Hindlimb muscle (tissue), 1 donor: ENCODE measurements at places on chromosomes 6 and 20.

DNA sequence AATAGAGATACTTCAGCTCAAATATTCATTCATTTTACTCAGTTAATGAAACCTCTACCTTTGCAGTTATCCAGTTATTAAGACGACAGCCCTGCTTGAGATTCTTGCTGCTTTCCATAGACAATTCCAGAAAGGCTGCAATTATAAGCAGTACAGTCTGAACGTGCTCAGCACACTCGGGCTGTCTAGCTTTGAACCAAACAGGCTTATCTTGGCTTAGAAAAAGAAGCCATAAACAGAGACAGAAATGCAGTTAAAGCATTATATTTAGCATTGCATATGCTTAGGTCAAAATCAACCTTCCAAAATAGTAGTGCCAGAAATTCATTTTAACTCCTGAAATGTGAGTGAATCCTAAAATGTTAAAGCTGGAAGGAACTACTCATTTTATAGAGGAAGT lies 204.1 kb upstream of the KCNQ5 start:
- no peak for DNase-seq

DNA sequence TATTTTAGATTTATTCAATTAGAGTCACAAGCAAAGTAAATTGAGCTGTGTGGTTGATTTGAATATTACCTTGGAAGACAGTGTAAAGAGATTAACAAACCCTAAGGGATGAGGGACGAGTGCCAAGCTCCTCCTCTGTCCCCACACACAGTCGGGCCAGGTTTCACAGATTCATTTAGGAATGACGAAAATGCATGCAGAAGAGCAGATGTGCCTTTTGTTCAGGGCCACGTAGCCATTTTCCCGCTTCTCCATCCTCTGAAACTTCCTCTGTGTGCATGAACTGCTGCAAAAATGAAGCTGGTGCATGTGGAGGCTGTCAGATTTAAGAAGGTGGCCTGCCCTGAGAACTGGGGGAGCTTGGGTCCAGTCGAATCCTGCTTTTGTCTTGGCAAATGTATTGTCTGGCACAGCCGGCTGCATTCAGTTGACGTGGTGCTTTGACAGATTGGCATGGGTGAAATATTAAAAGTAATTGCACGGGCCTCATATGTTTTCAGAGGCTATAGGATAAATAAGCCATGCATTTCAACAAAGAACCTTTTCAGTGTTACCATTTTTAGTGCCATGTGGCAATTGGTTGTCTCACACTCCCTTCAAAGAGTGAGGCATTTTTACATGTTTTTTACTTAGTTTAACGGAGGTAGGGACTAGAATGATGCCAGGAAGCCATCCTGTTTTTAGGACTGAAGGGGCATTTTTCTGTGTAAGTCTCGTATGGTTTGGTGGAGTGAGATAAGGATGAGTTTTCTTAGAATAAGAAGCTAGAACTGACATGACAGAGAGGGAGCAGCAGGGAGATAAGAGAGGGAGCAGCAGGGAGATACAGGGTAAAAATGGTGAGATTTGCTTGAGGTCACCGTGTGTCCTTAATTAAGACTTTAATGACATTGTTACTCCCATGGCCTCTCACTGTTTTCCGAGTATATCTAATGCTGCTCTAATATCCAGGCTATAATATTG lies 361.1 kb downstream of the NRN1 start:
- no peak for DNase-seq

DNA sequence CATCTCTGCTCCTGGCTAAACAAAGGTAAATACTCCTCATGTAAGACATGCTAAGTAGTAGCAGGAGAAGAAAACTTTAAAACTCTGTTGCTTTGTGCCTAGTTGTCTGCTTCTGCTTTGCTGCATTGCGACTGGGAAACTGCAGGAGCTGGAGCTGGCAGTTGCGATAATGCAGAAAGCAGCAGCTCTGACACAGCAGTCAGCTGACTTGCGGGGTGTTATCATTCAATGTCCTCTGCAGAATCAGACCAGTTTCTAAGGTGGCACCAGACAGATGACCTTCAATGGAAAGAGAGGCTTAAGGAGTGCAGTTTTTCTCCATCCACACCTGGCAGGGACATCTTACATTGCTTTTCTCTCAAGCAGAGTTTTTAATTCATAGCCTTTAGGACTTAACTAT lies 69.9 kb upstream of the SOX4 start:
- DNase-seq, result no peak

GRCh38 chr20:51496964-51497363 lies 45.6 kb downstream of the NFATC2 start:
- DNase-seq, result no peak

- no peak for DNase-seq
Observed at GRCh38 chr20:64256282-64256935, 861 bp downstream of the PCMTD2 start.

- DNase-seq, result no peak
Observed at GRCh38 chr20:3661814-3662665, 1.2 kb downstream of the GFRA4 start.

GRCh38 chr6:116586738-116587137 lies 15.4 kb downstream of the RWDD1 start:
- DNase-seq, result no peak

- no peak for DNase-seq
Observed at GRCh38 chr6:48429021-48429420, 318.0 kb upstream of the PTCHD4 start.

- no peak for DNase-seq
Observed at GRCh38 chr6:140850438-140850837, 1282.3 kb upstream of the GJE1 start.

GRCh38 chr6:113122060-113122459 lies 735.1 kb upstream of the MARCKS start:
- no peak for DNase-seq

GRCh38 chr6:297571-298232 lies 5.4 kb downstream of the DUSP22 start:
- DNase-seq, result no peak

DNA sequence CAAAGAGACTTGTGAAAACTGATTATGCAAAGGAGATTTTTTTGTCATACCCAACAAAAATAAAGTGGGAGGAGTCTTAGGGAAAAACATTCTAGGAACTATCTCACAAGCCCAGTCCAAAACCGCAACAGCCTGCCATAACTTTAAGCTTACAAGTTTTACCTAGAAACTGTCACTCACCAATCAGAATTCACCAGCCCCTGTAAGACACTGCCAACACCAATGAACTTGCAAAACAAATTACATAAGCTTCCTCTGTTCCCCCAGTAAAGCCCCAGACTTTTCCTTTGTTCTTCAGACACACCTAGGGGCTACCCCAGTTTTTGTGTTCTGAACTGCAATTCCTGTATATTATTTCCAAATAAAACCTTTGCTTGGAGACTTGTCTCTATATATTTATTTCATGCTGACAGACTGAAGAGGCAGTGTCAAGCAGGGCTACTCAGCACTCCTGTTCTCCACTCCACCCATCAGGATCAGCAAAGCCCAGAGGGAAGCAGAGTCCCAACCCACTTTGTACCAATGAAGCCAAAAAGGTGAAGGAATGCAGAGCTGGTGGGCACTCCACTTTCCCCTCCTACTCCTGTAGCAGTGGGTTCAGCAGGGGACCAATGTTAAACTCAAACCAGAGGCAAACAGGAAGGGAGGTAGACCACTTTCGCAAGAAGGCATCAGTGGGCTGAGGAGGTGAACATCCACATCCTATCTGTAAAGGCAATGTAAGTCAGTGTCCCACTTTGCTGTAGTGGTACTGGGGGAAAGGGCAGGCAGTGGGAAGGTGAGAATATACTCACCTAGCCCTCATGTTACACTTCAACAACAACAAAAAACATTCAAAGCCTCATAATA lies 142.5 kb upstream of the RUNX2 start:
- DNase-seq, result no peak

- DNase-seq, result no peak
Observed at GRCh38 chr6:146785001-146785585, 186.3 kb downstream of the ADGB start.
